ENCODE measurements at places on chromosomes 4 and X. TPM values are rescaled to one million over a fixed set of nuclear protein-coding genes. Genes with fewer than 3 reads are reported as not detected.

Gene LUZP4
- total RNA-seq = not detected

Gene CSN1S1
- not detected for total RNA-seq

Gene USP27X
- total RNA-seq = 1.9 TPM

Gene SPOCK3
- not detected for total RNA-seq

Gene RAB33A
- 3.1 TPM for total RNA-seq

Gene MAPK10
- 1.8 TPM for total RNA-seq

Gene UGT2B11
- total RNA-seq = not detected

Gene SOWAHB
- total RNA-seq = not detected

Gene ETDB
- not detected for total RNA-seq

Gene TSPAN5
- 5.7 TPM for total RNA-seq

- H3K36me3 ChIP-seq = no peaks in the 10 kb centered on the region
- no peak for DNase-seq
- H3K4me1 ChIP-seq = no peaks in the 10 kb centered on the region
- no peaks in the 10 kb centered on the region for H3K27me3 ChIP-seq
- H3K27ac ChIP-seq = no peak overlapping the region
These were observed 140.3 kb upstream of the SH3RF1 start for GRCh38 chr4:169410839-169411770.

DNA sequence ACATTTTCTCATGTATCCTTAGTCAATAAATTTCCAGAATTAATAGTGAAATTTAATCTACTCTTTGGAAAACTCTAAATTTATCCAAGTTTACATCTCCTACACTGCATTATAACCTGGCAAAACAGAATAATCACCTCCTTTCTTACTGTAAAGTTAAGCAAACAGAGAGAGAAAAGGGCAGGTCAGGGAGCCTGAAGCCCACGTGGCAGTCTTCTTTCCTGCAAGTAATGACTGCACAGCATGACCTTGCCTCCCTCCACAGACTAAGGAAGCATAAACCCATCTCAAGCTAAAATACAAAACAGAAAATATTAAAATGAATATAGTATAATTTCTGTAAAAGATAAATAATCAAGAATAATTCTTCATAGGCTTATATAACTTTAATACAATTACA, 1153.0 kb downstream of the C4orf33 start:
- no peak for DNase-seq
- no peaks in the 10 kb centered on the region for H3K4me1 ChIP-seq
- no peak overlapping the region for H3K27ac ChIP-seq
- no peaks in the 10 kb centered on the region for H3K36me3 ChIP-seq
- no peaks in the 10 kb centered on the region for H3K27me3 ChIP-seq

GRCh38 chrX:1152090-1152489, 60.4 kb downstream of the CRLF2 start:
- DNase-seq = no peak
- no peaks in the 10 kb centered on the region for H3K27me3 ChIP-seq
- no peaks in the 10 kb centered on the region for H3K36me3 ChIP-seq
- H3K27ac ChIP-seq = no peak overlapping the region

- no peak overlapping the region for H3K4me3 ChIP-seq
- H3K27me3 ChIP-seq = no peaks in the 10 kb centered on the region
- H3K36me3 ChIP-seq = no peaks in the 10 kb centered on the region
- no peaks in the 10 kb centered on the region for H3K4me1 ChIP-seq
- H3K27ac ChIP-seq = no peak overlapping the region
These were observed 254.4 kb downstream of the NPFFR2 start for GRCh38 chr4:72286185-72286584.

DNA sequence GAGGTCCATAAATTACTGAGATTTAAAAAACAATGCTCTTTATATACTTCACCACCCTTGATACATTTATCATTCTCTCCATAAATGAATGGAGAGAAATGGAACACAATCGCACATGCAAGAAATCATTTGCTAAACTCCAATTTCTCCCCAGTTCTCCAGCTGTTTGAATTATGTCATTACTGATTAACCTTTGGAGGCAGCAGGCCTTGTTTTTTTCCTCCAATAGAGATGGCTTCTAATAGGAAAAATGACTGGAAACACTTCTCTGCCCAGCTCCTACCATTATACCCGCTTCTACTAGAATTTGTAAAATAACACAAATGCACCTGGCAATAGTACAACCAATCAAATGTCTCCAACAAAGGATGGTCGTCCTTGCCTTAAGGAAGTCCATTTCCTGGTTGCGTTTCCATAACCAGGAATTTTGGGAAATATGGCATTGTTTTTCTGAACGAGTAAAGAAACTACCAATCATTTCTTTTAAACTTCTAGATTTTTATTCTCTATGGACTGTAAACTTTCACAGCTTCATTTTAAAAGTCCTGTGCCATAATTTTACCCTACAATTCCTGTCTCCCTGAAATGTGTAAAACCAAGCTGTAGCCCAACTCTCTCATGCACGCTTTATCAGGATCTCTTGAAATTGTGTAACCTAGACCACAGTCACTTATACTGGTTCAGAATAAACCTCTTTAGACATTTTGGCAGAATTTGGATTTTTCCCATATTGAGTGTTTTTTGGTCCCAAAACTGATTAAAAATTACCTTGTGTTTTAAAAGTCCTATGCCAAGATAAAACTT, 60.1 kb downstream of the APBB2 start:
- H3K4me1 ChIP-seq = peaks cover 26% of the 10 kb centered on the region
- H3K4me3 ChIP-seq = no peak overlapping the region
- DNase-seq = no peak
- peak overlapping the region; percentile 59 for H3K27ac ChIP-seq
- H3K36me3 ChIP-seq = no peaks in the 10 kb centered on the region

DNA sequence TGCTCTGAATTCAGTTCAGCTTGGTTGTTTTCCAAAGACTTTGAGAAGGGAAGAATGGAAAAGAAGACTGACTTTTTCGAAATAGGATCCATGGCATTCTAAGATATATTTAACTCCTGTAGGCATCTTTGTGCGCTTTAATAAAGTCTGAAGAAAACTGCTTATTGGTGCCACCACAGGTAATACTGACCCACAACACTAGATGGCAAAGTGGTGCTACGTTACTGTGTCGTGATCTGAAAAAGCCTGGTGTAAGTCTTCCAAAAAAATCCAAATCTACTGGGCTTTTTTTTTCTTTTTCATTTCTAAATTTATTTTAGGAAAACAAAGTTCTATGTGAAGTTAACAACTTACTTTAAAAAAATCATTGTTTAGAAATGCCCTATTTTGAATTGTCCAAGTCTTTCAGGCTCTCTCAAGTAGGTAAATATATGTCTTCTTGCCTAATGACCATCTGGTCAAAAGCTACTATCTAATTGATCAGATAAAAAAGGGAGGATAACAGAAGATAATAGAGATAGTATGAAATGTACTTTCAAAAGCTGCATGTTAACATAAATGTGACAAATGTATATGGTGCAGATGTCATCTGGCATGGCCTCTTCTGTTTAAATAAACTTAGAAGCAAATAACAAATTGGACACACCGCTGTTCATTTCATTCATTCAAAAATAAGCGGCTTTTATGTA, 47.0 kb upstream of the MID1IP1 start:
- H3K4me1 ChIP-seq = no peaks in the 10 kb centered on the region
- H3K4me3 ChIP-seq = no peak overlapping the region
- no peaks in the 10 kb centered on the region for H3K36me3 ChIP-seq
- H3K27me3 ChIP-seq = peaks cover 24% of the 10 kb centered on the region
- no peak for DNase-seq

- no peaks in the 10 kb centered on the region for H3K36me3 ChIP-seq
- no peak overlapping the region for H3K4me3 ChIP-seq
- DNase-seq = peak; percentile 12
These were observed 21.6 kb downstream of the TSPAN6 start for GRCh38 chrX:100615005-100615404.

- no peaks in the 10 kb centered on the region for H3K4me1 ChIP-seq
- no peak for DNase-seq
- no peak overlapping the region for H3K4me3 ChIP-seq
- H3K27me3 ChIP-seq = peaks cover 10% of the 10 kb centered on the region
These were observed 29.9 kb downstream of the BCLAF3 start for GRCh38 chrX:19960913-19961312.

- no peak for DNase-seq
- H3K4me1 ChIP-seq = peaks cover 34% of the 10 kb centered on the region
- no peaks in the 10 kb centered on the region for H3K36me3 ChIP-seq
- H3K4me3 ChIP-seq = no peak overlapping the region
- peak overlapping the region; percentile 37 for H3K27ac ChIP-seq
- H3K27me3 ChIP-seq = no peaks in the 10 kb centered on the region
These were observed 28.0 kb upstream of the AFAP1 start for GRCh38 chr4:7967501-7968261.

DNA sequence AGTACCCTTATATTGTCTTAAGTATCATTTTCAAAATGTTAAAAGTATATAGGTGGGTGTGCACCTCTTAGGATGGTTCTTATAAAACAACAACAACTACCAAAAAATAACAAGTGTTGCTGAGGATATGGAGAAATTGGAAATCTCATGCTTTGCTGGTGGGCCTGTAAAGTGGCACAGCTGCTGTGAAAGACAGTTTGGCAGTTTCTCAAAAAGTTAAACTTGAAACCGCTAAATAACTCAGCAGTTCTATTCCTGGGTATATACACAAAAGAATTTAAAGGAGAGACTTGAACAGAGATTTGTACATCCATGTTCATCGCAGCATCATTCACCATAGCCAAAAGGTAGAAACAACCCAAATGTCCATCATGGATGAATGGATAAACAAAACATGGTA, 65.5 kb downstream of the HAND2 start:
- H3K4me1 ChIP-seq = no peaks in the 10 kb centered on the region
- no peak for DNase-seq
- H3K27me3 ChIP-seq = no peaks in the 10 kb centered on the region

DNA sequence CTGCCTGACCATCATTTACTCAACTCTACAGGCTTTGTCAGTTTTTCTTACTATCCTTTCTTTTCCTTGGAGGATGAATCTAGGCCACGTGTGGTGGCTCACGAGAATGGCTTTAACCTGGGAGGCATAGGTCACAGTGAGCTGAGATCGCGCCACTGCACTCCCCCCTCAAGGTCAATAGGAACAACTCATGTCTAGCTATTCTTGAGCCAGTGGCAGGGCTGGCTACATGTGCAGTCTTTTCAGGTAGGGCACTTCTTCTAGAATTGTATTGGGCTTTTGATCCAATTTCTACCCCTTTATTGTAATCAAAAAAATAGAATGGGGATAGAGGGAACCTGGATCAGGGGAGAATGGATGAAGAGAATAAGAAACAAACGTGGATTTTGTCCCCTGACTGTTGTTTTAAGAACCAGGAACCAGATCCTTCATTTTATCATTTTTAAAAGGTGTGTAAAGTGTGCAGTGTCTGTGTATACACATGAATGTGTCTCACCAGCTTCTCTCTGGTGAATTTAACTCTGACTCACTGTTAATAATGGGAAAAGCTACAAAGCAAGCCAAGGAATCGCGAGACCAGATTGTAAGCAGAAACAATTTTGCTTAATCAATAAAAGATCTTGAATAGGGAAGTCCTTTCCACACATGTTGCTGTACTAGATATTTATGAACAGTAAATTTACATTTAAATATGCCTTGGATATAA, 283.9 kb upstream of the GPC4 start:
- H3K27ac ChIP-seq = no peak overlapping the region
- DNase-seq = no peak
- no peaks in the 10 kb centered on the region for H3K36me3 ChIP-seq
- H3K4me3 ChIP-seq = no peak overlapping the region

GRCh38 chr4:147566762-147567161, 50.4 kb upstream of the TMEM184C start:
- no peak overlapping the region for H3K4me3 ChIP-seq
- H3K4me1 ChIP-seq = no peaks in the 10 kb centered on the region
- no peaks in the 10 kb centered on the region for H3K36me3 ChIP-seq
- no peak overlapping the region for H3K27ac ChIP-seq
- DNase-seq = no peak

GRCh38 chr4:4420421-4420820, 33.5 kb downstream of the NSG1 start:
- no peaks in the 10 kb centered on the region for H3K4me1 ChIP-seq
- peaks cover 75% of the 10 kb centered on the region for H3K36me3 ChIP-seq
- DNase-seq = no peak

- H3K4me1 ChIP-seq = no peaks in the 10 kb centered on the region
- H3K36me3 ChIP-seq = no peaks in the 10 kb centered on the region
- no peak overlapping the region for H3K27ac ChIP-seq
- no peaks in the 10 kb centered on the region for H3K27me3 ChIP-seq
- H3K4me3 ChIP-seq = no peak overlapping the region
These were observed 88.4 kb upstream of the AFF2 start for GRCh38 chrX:148412006-148412405.

DNA sequence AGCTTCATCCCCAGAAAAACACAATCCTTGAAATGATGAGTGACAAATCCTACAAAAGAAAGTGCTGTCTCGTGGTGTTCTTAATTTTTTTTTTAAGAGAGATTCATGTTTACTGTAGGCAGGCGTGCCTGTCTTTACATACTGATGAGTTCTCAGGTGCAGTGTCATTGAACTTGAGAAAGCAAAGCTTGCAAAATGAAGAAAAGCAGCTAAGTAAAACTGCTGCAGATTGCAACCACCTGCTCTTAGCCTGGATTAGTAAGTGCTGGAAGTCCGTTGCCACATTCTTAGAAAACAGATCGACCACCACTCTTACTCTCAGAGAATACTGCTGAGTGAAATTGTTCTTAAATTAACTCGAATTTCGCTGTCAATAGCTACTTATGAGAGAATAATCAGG, 854.6 kb downstream of the TRIML1 start:
- no peaks in the 10 kb centered on the region for H3K36me3 ChIP-seq
- H3K4me3 ChIP-seq = no peak overlapping the region
- DNase-seq = no peak
- no peaks in the 10 kb centered on the region for H3K4me1 ChIP-seq

GRCh38 chrX:136780241-136780640, 491 bp downstream of the ARHGEF6 start:
- H3K4me1 ChIP-seq = peaks cover 7% of the 10 kb centered on the region
- no peak for DNase-seq
- H3K36me3 ChIP-seq = no peaks in the 10 kb centered on the region
- peak overlapping the region; percentile 49 for H3K4me3 ChIP-seq
- no peaks in the 10 kb centered on the region for H3K27me3 ChIP-seq

DNA sequence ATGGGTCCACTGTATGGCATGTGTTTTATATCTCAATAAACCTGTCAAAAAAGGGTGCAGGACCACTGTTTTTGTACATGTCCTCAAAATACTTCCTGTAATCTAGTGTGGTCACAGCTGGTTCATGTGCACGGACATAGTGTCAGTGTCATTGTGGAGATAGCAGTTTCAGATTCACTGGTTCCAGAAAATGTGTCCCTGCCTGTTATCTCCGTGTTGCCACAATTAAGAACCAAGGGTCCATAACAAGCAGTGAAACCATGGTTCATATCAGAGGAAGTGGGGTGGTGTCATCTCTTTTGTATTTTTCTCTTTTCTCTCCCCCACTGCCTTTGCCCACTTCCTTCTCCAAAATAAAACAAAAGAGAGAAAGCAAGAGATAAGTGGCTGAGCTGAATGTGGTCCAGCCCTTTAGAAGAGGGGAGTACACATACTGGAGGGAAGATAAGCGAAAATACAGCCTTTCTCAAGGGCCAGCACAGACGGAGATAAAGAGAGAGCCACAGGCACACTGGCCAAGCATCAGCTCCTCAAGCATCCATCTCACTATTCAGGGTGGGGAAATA, 51.2 kb downstream of the TBL1X start:
- no peaks in the 10 kb centered on the region for H3K4me1 ChIP-seq
- H3K36me3 ChIP-seq = no peaks in the 10 kb centered on the region
- DNase-seq = no peak
- no peak overlapping the region for H3K4me3 ChIP-seq
- no peak overlapping the region for H3K27ac ChIP-seq
- no peaks in the 10 kb centered on the region for H3K27me3 ChIP-seq

- H3K36me3 ChIP-seq = no peaks in the 10 kb centered on the region
- no peak overlapping the region for H3K27ac ChIP-seq
- peak; percentile 19 for DNase-seq
These were observed 141.1 kb downstream of the MAML3 start for GRCh38 chr4:140012688-140013486.

Measured in heart right ventricle (tissue), 16 donors.